ENCODE measurements at places on chromosomes 12 and 14. TPM values are rescaled to one million over a fixed set of nuclear protein-coding genes. Genes with fewer than 3 reads are reported as not detected.

SYNDIG1L gene
- total RNA-seq = not detected

FITM1 gene
- total RNA-seq = not detected

TRPV4 gene
- 0.08 TPM for total RNA-seq

LGR5 gene
- not detected for total RNA-seq

P2RX2 gene
- not detected for total RNA-seq
